Thoracic aorta endothelial cell (primary cell): ENCODE measurements at places on chromosomes 7 and 10. TPM values are rescaled to one million over a fixed set of nuclear protein-coding genes. Genes with fewer than 3 reads are reported as not detected.

Gene PNLIPRP1
- not detected in 2 replicates for total RNA-seq

Gene IDI2
- total RNA-seq, result not detected in 2 replicates

Gene CYP26C1
- 0.80 and 1.0 TPM in 2 replicates for total RNA-seq

Gene ZNF239
- 0.66 and 0.72 TPM in 2 replicates for total RNA-seq

Gene LOXL4
- total RNA-seq, result 1.2 and 1.6 TPM in 2 replicates

Gene MYL7
- total RNA-seq, result not detected in 2 replicates

Gene MALRD1
- not detected in 2 replicates for total RNA-seq

Gene TMEM72
- total RNA-seq, result not detected in 2 replicates

Gene SPAM1
- not detected in 2 replicates for total RNA-seq

Gene C10orf95
- total RNA-seq, result 0.13 and 0.29 TPM in 2 replicates
